ENCODE measurements at places on chromosomes 4 and X. TPM values are rescaled to one million over a fixed set of nuclear protein-coding genes. Genes with fewer than 3 reads are reported as not detected.

Gene GPRASP3
- 3.6 TPM for total RNA-seq

DNA sequence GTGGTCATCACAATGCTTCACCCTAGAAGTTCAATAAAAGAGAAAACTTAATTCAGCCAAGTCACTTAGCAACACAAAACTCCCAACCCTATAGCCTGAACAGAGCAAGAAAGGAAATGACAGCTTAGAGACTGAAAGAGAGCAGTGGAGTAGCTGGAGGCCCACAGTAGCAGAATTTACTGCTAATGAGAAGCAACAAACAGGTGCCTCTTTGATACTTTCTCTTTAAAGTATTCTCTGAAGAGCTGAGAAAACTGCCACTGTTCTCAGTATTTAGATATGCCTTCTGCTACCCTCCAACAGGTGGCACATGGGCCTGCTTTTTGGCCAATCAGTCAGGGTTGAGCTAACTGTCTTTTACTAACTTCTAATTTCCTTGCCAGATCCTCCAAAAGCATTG lies 240.0 kb downstream of the GPC3 start:
- DNase-seq, result no peak
- H3K27ac ChIP-seq, result no peak overlapping the region
- H3K36me3 ChIP-seq, result no peaks in the 10 kb centered on the region
- no peak overlapping the region for H3K4me3 ChIP-seq

- H3K27ac ChIP-seq, result no peak overlapping the region
- H3K36me3 ChIP-seq, result no peaks in the 10 kb centered on the region
- DNase-seq, result no peak
These were observed 103.4 kb downstream of the REELD1 start for GRCh38 chr4:146317783-146318182.

DNA sequence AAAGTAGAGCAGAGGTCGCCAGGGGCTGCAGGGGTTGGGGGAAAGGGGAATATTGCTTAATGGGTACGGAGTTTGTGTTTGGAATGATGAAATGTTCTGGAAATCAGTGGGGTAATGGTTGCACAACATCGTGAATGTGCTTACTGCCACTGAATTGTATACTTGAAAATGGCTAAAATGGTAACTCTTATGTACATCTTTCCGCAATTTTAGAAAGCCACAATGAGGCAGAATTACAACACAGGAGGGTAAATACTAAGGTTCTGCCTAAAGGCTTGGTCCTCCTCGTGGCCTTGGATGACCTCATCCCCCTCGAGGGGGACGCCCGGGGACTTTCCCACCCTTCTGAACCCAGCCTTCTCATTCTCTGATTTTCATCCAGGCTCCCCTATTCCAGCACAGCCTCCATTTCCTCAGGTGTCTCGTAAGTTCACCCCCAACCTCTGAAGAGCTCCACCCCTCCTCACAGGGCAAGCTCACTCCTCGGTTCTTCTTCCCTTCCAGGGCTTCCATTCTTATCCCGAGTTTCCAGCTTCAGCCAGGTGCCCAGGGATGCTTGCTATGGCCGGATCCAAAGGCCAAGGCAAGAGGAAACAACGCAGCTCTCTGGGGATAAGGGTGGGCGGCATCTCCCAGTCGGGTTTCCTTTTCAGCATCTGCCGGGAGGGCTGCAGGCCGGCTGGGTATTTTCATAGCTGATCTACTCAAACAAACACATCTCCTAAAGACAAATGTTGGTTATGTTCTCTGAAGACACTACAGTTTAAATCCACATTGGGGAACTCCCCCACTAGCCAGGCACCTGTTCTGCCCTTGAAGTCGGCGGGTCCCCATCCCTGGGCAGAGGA lies 71.3 kb upstream of the ACSL1 start:
- H3K4me1 ChIP-seq, result peaks cover 12% of the 10 kb centered on the region
- no peaks in the 10 kb centered on the region for H3K27me3 ChIP-seq
- DNase-seq, result no peak
- no peak overlapping the region for H3K27ac ChIP-seq
- H3K36me3 ChIP-seq, result no peaks in the 10 kb centered on the region

Gene TAF9B
- total RNA-seq, result 11.7 TPM

DNA sequence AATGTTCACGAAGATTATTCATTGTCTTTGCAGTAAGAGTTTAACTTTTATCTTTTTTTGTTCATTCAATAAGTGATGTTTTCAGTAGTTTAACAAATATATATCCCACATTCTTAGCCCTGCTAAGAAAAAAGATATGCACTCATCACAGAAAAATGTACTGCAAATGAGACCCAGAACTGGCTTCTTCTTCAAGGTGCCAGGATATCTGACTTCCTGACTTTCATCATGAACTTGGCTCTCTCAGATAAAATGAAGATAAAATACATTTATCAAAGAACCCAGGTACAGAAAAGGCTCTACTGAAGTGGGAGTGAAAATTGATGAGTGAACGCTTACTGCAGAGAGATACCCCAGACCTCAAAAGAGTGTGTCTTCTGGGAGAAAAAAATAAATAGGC lies 177.8 kb upstream of the DKK2 start:
- no peaks in the 10 kb centered on the region for H3K27me3 ChIP-seq
- no peak overlapping the region for H3K4me3 ChIP-seq
- H3K36me3 ChIP-seq, result no peaks in the 10 kb centered on the region
- H3K27ac ChIP-seq, result no peak overlapping the region
- H3K4me1 ChIP-seq, result no peaks in the 10 kb centered on the region

DNA sequence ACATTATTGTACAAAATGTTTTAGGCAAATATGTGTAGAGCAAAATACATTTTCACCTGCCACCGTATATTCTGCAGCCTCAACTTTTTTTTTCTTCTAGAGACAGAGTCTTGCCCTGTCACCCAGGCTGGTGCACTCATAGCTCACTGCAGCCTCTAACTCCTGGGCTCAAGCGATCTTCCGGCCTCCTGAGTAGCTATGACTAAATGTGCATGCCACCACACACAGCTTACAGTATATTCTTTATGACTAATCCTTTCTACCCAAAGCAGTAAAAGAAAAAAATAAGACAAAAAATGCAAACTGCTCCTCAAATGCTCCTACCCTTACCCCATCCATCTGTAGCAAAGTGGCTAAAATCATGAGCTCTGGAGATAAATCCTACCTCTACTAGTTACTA lies 426.3 kb downstream of the KCNIP4 start:
- H3K36me3 ChIP-seq, result no peaks in the 10 kb centered on the region
- no peak for DNase-seq
- H3K4me1 ChIP-seq, result no peaks in the 10 kb centered on the region
- no peak overlapping the region for H3K27ac ChIP-seq
- H3K27me3 ChIP-seq, result no peaks in the 10 kb centered on the region
- no peak overlapping the region for H3K4me3 ChIP-seq

DNA sequence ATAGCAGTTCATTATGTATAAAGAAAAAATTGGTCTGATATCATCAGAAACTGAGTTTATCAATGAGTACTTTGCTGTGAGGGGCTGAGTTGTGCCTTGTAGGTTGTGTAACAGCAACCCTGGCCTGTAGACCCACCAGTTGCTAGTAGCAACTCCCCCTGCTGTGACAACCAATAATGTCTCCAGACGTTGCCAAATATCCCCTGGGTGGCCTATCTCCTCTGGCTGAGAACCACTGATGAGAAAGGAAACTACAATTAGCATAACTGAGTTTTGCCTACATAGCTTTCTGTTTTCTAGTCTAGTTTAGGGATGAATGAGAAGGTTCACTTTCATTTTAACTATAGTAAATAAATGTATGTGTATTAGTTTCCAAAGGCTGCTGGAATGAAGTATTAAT lies 234.1 kb downstream of the CPE start:
- H3K4me3 ChIP-seq, result no peak overlapping the region
- H3K27ac ChIP-seq, result no peak overlapping the region
- DNase-seq, result no peak
- H3K36me3 ChIP-seq, result no peaks in the 10 kb centered on the region

DNA sequence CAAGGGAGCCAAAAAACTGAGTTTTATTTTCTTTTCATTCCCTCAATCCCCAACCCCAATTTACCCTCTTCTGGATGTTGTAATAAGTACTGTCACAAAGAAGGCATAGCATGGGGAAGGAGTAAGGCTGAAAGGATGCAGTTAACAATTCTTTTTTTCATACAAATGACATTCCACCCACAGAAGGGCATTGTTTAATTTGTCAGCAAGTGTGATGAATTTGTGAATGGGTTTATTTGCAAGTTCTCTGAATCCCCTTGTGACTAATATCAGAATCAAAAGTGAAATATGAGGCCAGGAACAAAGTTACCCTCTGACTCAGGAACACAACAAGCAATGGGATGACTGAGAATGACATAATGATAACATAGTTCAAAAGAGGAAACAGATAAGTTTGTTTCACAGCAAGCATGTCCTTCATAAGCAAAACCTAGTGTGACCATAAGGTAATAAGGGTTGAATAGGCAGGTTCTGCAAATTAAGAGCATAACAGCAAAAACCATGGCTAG lies 2.1 kb downstream of the GEMIN8 start:
- no peaks in the 10 kb centered on the region for H3K36me3 ChIP-seq
- no peak overlapping the region for H3K4me3 ChIP-seq
- H3K27ac ChIP-seq, result peak overlapping the region; percentile 91
- no peaks in the 10 kb centered on the region for H3K27me3 ChIP-seq
- peaks cover 21% of the 10 kb centered on the region for H3K4me1 ChIP-seq

- peaks cover 21% of the 10 kb centered on the region for H3K4me1 ChIP-seq
- no peak for DNase-seq
- no peaks in the 10 kb centered on the region for H3K36me3 ChIP-seq
- H3K4me3 ChIP-seq, result no peak overlapping the region
These were observed 1.2 kb downstream of the GEMIN8 start for GRCh38 chrX:14028473-14028872.

Gene ODAPH
- not detected for total RNA-seq

Gene EDA2R
- total RNA-seq, result 2.9 TPM

- H3K4me3 ChIP-seq, result no peak overlapping the region
- H3K4me1 ChIP-seq, result no peaks in the 10 kb centered on the region
- H3K27ac ChIP-seq, result no peak overlapping the region
- no peaks in the 10 kb centered on the region for H3K36me3 ChIP-seq
- DNase-seq, result no peak
- no peaks in the 10 kb centered on the region for H3K27me3 ChIP-seq
These were observed 87.5 kb upstream of the UXT start for GRCh38 chrX:47746446-47746845.

Gene MCUB
- total RNA-seq, result 2.9 TPM

- no peak overlapping the region for H3K4me3 ChIP-seq
- H3K27ac ChIP-seq, result no peak overlapping the region
- DNase-seq, result no peak
- no peaks in the 10 kb centered on the region for H3K36me3 ChIP-seq
- H3K4me1 ChIP-seq, result no peaks in the 10 kb centered on the region
These were observed 102.3 kb upstream of the GRIA3 start for GRCh38 chrX:123081776-123082175.

GRCh38 chr4:93384887-93385286 lies 443.7 kb upstream of the ATOH1 start:
- no peak overlapping the region for H3K4me3 ChIP-seq
- no peaks in the 10 kb centered on the region for H3K27me3 ChIP-seq
- DNase-seq, result no peak
- no peaks in the 10 kb centered on the region for H3K36me3 ChIP-seq

All from body of pancreas (tissue), 4 donors.